Lung (tissue), 17 donors: ENCODE measurements at places on chromosomes 3 and 15. TPM values are rescaled to one million over a fixed set of nuclear protein-coding genes. Genes with fewer than 3 reads are reported as not detected.

GRCh38 chr15:73624530-73624929, 8.7 kb downstream of the NPTN start:
- H3K27ac ChIP-seq = no peak overlapping the region
- DNase-seq = no peak
- no peaks in the 10 kb centered on the region for H3K36me3 ChIP-seq

GRCh38 chr3:123285931-123286307, 84.2 kb downstream of the SEC22A start:
- no peaks in the 10 kb centered on the region for H3K27me3 ChIP-seq
- H3K36me3 ChIP-seq = no peaks in the 10 kb centered on the region
- H3K4me1 ChIP-seq = no peaks in the 10 kb centered on the region
- no peak for DNase-seq
- no peak overlapping the region for H3K4me3 ChIP-seq

ASB14 gene
- total RNA-seq = 1.4 TPM

DNA sequence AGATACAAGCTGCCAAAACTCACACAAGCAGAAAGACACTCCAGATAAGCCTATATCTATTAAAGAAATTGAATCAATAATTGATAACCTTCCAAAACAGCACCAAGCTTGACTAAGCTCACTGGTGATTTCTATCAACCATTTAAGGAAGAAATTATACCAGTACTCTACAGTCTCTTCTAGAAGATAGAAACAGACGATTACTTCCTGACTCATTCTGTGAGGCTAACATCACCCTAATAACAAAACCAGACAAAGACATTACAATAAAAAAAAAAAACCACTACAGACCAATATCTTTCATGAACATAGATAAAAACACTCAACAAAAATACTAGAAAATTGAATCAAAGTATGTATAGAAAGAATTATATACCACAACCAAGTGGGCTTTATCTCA, 20.2 kb downstream of the CHDH start:
- no peaks in the 10 kb centered on the region for H3K27me3 ChIP-seq
- peaks cover 3% of the 10 kb centered on the region for H3K4me1 ChIP-seq
- no peak for DNase-seq
- no peak overlapping the region for H3K27ac ChIP-seq

DNA sequence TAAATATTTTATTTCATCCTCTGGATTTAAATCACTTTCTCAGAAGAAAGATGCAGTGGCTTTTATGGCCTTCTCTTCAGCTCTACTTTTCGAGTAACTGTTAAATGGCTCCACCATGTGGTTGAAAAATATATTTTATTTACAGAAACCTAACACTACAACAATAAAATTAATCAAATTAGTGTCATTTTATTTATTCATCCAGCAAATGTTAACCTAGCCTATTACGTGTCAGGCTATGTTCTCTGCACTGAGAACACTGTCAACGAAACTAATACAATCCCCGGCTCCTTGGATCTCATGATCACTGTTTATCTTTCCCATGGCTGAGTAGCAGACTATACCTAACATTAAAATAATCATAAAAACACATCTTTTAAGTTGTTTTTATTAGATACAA, 148.0 kb upstream of the OSTN start:
- no peaks in the 10 kb centered on the region for H3K4me1 ChIP-seq
- no peaks in the 10 kb centered on the region for H3K27me3 ChIP-seq
- H3K4me3 ChIP-seq = no peak overlapping the region
- H3K36me3 ChIP-seq = no peaks in the 10 kb centered on the region

C3orf62 gene
- 8.2 TPM for total RNA-seq

GADL1 gene
- 2.4 TPM for total RNA-seq

DNA sequence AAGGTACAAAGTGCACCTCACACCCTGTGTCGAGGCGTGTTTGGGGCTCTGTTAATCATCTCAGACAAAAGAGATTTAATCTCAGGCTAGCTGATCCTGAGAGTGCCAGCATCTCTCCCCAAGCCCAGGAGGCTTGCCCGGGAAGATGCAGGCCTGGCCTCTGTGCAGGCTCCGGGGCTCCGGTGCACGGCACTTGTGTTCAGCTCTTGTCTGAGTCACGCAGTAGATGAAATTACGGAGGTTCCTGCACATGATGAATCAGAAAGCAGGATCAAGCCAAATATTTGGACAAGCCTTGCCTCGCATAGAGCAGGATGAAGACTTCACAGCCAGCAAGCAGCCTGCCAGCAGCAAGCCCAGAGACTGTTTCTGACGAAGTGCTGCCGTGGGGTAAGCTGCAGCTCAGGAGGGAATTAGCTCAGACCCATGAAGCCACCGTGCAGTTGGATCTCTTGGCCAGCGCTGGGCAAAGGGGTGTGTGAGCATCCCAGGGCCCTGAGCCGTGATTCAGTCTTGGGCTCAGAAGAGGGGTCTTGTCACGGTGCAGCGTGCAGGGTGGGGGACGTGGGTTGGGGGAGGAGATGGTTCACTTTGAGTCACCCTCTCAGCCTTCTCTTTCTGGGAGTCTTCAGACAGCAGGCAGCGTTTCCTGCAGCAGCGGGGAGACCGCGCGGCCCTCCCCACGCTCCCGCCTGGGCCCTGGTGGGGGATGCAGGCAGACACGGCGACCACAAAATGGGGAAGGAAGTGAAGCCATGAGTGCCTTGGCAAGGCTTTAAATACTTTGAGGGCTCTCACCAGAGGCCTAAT, 89.2 kb upstream of the MEF2A start:
- H3K4me1 ChIP-seq = peaks cover 25% of the 10 kb centered on the region
- peak overlapping the region; percentile 74 for H3K27ac ChIP-seq
- no peaks in the 10 kb centered on the region for H3K27me3 ChIP-seq
- no peak overlapping the region for H3K4me3 ChIP-seq
- H3K36me3 ChIP-seq = no peaks in the 10 kb centered on the region

- H3K4me3 ChIP-seq = no peak overlapping the region
- no peaks in the 10 kb centered on the region for H3K36me3 ChIP-seq
- peaks cover 4% of the 10 kb centered on the region for H3K4me1 ChIP-seq
- no peaks in the 10 kb centered on the region for H3K27me3 ChIP-seq
- no peak overlapping the region for H3K27ac ChIP-seq
Observed at GRCh38 chr3:175108613-175109151, 249.5 kb downstream of the NAALADL2 start.

GRCh38 chr15:95864467-95864886, 466.0 kb upstream of the NR2F2 start:
- no peaks in the 10 kb centered on the region for H3K27me3 ChIP-seq
- DNase-seq = peak; percentile 82
- no peaks in the 10 kb centered on the region for H3K36me3 ChIP-seq

GRCh38 chr3:69463531-69463930, 77.6 kb upstream of the FRMD4B start:
- H3K27me3 ChIP-seq = no peaks in the 10 kb centered on the region
- H3K36me3 ChIP-seq = no peaks in the 10 kb centered on the region
- H3K4me1 ChIP-seq = no peaks in the 10 kb centered on the region
- H3K4me3 ChIP-seq = no peak overlapping the region
- no peak for DNase-seq

SH3GL3 gene
- total RNA-seq = 1.7 TPM

DNA sequence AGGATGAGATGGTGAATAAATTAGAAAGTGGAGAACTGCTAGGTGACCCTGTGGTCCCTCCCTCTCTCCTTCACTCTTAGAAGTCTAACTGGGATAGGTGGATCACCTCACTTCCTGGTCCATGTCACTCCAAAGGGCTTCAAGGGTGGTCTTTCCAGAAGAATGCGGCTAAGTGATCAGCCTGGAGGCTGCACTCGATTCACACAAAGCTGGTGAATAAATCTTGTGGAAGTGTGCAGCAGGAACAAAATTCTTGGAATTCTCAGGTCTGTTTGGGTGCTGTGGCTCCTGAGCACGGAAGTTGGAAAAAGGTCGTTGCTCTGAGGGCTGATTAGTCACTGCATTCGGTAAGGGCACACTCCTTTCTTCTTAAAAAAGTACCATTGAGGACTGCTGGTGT, 46.3 kb downstream of the GASK1A start:
- DNase-seq = no peak
- no peak overlapping the region for H3K4me3 ChIP-seq
- H3K36me3 ChIP-seq = no peaks in the 10 kb centered on the region
- peaks cover under 1% of the 10 kb centered on the region for H3K4me1 ChIP-seq
- no peak overlapping the region for H3K27ac ChIP-seq

ZMAT3 gene
- 12.1 TPM for total RNA-seq

DNA sequence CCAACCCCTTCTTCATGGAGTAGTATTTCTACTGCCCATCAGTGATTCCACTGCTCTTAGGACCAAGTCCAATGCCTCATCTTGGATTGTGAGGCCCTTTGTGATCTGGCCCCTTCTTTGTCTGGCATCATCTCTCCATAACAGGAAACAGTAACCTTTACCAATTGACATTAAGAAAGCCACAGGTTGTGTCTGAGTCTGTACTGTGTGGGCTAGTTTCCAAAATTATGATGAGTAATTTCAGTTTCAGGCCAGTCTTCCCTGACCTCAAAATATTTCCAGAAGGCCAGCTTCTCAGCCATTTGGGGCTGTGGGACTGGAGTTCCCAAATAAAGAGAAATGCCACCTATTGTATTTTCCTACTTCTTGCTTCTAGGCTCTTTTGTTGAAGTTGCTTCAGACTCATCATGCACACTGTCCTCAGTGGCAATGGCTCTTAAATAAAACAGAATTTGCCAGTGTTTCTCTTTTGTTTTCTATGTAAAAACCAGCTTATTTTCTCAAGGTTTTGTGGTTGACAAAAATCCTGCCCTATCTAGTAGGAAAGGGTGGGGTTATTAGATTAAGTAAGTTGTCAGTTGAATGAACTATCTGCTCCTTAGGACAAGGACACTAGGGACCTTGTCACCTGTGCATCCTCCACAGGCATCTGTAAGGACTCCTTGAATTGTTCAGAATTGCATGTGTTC, 47.0 kb upstream of the ACKR4 start:
- no peak overlapping the region for H3K27ac ChIP-seq
- DNase-seq = no peak
- H3K4me3 ChIP-seq = no peak overlapping the region

ZNF660 gene
- total RNA-seq = 3.7 TPM

DNA sequence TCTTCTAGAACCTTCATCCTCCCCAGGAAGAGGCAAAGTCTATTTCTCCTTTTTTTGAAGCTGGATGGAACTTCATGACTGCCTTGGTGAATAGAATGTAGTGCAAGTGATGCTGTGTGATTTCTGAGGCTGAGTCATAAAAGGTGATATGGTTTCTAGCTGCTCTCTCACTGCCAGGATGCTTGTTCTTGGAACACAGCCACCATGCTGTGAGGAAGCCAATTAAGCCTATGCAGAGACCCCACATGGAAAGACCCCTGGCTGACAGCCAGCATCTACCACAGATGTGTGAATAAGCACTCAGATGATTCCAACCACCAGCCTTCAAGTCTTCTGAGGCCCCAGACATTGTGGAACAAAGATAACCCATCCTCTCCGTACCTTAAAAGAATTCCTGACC, 57.0 kb downstream of the ISL2 start:
- H3K27me3 ChIP-seq = no peaks in the 10 kb centered on the region
- peak; percentile 14 for DNase-seq
- H3K27ac ChIP-seq = no peak overlapping the region

LOXL1 gene
- total RNA-seq = 25.3 TPM

DNA sequence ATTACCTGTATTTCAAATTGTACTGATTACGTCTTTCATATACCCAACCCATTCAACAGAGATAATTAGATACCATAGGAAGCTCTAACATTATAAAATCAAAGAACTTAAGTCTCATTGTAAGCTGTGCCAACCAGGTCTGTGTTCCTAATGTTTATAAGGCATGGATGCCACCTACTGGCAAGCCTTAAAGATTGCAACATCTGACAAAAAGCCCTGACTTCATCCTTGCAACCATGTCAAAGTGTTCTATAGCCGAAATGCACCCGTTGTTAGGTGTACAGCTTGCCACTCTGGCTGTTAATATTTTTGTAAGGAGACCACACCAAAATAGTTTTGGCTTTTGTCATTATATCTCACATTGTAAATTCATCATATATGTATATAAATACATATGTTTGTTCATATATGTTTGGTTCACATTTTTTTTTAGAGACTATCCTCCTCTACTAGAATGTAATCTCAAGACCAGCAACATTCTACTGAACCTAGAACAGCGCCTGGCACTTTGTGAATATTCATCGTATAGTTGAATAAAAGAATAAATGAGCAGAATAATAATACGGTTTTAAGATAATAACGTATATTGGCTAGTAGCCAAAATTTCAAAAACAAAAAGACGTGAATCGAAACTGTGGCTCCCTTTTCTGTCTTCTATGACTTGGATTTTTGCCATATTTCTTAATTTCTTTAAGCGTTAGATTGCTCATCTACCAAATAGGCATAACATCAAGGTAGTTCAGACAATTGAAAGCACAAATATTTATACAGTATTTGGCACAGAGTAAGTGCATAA, 258.1 kb downstream of the TBL1XR1 start:
- DNase-seq = peak; percentile 65
- H3K27me3 ChIP-seq = no peaks in the 10 kb centered on the region
- no peak overlapping the region for H3K27ac ChIP-seq
- no peaks in the 10 kb centered on the region for H3K36me3 ChIP-seq
- H3K4me1 ChIP-seq = no peaks in the 10 kb centered on the region
- H3K4me3 ChIP-seq = no peak overlapping the region

DNA sequence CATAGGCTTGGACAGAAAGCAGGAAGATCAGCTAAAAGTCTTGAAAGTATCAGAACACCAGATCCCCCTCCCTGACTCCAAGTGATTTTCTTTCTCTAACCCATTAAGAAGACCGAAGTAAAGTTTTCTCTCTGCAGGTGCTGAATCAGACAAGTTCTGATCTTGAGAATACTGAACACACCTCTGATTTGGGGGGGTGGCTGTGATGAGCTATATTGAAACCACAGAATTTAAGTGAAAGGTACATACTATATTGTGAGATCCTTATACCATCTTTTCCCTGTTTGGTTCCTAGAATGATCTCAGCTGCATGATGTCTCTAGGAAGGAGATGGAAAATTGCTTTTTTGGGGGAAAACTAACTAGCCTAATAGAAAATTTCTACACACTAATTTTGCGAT, 196.0 kb downstream of the DIPK2A start:
- H3K4me1 ChIP-seq = no peaks in the 10 kb centered on the region
- H3K27ac ChIP-seq = no peak overlapping the region
- no peaks in the 10 kb centered on the region for H3K36me3 ChIP-seq
- H3K27me3 ChIP-seq = no peaks in the 10 kb centered on the region
- no peak for DNase-seq
- no peak overlapping the region for H3K4me3 ChIP-seq

DNA sequence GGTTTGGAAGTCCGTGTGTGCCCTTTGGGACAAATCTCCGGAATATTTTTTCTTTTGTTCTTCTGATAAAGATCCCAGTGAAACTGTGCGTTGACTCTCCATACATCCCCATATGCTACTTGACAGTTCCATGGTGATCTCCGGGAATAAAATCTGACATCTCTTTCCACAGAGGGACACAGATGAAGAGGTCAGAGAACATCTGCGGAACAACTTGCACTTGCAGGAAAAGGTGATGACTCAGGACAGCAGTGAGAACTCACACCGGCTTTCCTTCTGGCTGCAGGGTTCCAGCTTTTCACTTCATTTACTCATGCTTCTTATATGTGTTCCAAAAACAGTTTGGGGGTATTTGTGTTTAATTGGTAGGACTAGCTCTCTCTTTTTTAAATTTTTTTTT, 157.5 kb upstream of the CHRM5 start:
- no peak overlapping the region for H3K4me3 ChIP-seq
- H3K4me1 ChIP-seq = no peaks in the 10 kb centered on the region
- H3K27ac ChIP-seq = no peak overlapping the region
- H3K36me3 ChIP-seq = no peaks in the 10 kb centered on the region
- H3K27me3 ChIP-seq = no peaks in the 10 kb centered on the region

SCAMP2 gene
- 51.2 TPM for total RNA-seq

- H3K27ac ChIP-seq = no peak overlapping the region
- H3K4me1 ChIP-seq = peaks cover 18% of the 10 kb centered on the region
- DNase-seq = no peak
- H3K36me3 ChIP-seq = no peaks in the 10 kb centered on the region
- H3K27me3 ChIP-seq = no peaks in the 10 kb centered on the region
Observed at GRCh38 chr3:45564172-45564571, 30.4 kb upstream of the LIMD1 start.

GNB4 gene
- total RNA-seq = 33.7 TPM
